ENCODE measurements at places on chromosomes 4 and X.

- DNase-seq, result no peak
Measured at GRCh38 chr4:26084414-26084813, 170.4 kb downstream of the SMIM20 start.

- no peak for DNase-seq
Measured at GRCh38 chr4:83964996-83965541, 429.2 kb downstream of the GPAT3 start.

GRCh38 chr4:184188443-184189400, 29.0 kb downstream of the ENPP6 start:
- DNase-seq, result no peak

GRCh38 chr4:11079171-11079570, 349.5 kb downstream of the HS3ST1 start:
- DNase-seq, result no peak

- no peak for DNase-seq
Measured at GRCh38 chr4:1093391-1094335, 19.7 kb downstream of the RNF212 start.

GRCh38 chr4:84582988-84583875, at the start of gene CDS1:
CDS1 (plus strand) TSS chr4:84583127; CDS start chr4:84583402, 275 bp downstream.
- DNase-seq, result no peak

DNA sequence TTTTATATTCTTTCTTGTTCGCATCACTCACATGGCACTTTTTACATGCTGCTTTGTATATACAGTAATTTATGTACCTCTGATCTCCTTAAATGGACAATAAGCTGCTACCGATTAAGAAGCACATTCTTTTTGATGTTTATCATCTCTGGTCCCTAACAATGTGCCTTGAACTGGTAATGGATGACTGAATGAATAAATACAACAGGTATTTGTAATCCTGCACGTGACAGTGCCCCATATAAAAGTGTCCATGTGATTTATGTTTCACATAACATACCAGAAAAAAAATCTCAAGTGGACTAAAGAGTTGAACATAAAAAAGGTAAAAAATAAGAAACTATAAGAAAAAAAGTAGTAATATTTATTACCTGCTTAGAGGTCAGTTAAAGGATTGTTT, 7.7 kb upstream of the SLAIN2 start:
- no peak for DNase-seq

DNA sequence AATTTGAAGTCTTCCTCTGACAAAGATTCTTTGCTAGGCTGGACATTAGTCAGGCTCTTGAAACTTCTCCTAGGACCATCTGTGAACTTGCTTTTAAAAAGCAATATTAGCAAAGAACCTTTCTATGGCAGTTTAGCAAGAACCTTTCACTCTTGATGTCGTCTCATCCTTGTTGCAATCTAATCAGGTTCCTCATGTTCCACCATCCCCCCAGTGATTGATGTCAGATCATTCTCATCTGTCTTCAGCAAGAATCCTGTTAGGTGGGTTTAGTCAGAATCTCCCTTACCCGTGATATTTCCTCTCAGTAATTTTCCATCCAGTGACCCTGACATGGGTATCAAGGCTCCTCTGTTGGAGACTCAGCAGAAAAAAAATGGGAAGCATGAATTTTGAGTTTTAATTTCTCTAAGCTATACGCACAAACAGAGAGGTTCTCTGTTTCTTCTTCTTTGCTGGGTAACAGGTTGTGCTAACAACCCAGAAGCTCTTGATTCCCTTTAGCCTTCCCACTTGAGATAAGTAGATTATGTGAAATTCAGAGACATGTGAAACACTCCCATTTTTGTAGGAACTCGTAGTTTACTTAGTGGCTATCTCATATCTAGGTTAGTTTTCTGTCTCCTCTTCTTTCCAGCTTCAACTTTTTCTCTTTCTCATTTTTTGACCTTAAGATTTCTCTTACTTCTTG, 507.4 kb downstream of the C4orf33 start:
- DNase-seq, result no peak

DNA sequence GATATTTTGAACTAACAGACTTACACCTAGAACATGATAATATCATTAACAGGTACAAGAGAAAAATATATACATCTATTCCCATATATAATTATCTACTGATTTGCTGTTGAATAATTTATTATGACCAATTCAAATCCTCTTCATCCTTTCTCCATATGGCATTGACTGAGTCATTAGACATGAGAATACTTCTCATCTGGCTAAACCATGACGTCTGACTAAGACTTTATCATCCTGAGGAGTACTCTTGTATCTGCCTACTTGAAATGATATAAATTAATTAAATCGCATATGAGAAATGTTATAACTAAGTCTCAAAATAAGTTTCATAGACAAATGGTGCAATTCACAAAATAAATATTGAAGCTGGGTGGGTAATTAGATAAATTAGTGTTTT, 67.4 kb downstream of the EMCN start:
- no peak for DNase-seq

- no peak for DNase-seq
Measured at GRCh38 chr4:6419452-6420028, 52.9 kb downstream of the PPP2R2C start.

DNA sequence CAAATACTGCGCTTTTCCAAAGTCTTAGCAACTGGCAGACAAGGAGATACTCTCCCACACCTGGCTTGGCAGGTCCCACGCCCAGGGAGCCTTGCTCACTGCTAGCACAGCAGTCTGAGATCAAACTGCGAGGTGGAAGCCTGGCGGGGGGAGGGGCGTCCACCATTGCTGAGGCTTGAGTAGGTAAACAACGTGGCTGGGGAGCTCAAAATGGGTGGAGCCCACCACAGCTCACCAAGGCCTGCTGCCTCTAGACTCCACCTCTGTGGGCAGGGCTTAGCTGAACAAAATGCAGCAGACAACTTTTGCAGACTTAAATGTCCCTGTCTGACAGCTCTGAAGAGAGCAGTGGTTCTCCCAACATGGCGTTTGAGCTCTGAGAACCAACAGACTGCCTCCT, 23.0 kb upstream of the NFKB1 start:
- no peak for DNase-seq

GRCh38 chr4:95638920-95639501, 90.2 kb upstream of the UNC5C start:
- DNase-seq, result no peak

- DNase-seq, result no peak
Measured at GRCh38 chr4:149264093-149264733, 551.4 kb downstream of the IQCM start.

GRCh38 chrX:109472939-109473735, 8.7 kb downstream of the GUCY2F start:
- DNase-seq, result no peak

- DNase-seq, result no peak
Measured at GRCh38 chr4:38164346-38164745, 204.1 kb downstream of the PTTG2 start.

DNA sequence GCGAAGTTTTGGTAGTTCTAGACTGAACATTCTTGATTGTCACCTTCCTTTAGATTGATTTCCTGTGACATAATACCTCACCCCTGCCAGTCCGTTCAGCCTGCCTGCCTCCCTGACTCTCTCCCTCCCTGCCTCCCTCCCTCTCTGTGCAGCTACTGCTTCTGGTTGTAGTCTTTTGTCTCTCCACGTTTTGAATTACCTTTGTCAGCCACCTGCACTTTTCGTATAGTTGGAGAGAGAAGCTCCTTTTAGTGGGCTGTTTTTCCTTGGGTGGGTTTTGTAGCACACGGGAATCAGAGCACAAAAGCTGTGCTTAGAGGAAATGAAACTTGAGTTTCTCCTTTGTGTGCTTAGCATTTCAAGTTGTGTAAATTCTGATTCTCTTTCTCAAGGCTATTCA, 32.6 kb upstream of the MSMO1 start:
- DNase-seq, result no peak

- no peak for DNase-seq
Measured at GRCh38 chr4:8765084-8765483, 106.6 kb downstream of the HMX1 start.

GRCh38 chr4:151709587-151709986, 51.2 kb downstream of the GATB start:
- no peak for DNase-seq

GRCh38 chr4:128501239-128501638, 213.6 kb upstream of the PGRMC2 start:
- DNase-seq, result no peak

DNA sequence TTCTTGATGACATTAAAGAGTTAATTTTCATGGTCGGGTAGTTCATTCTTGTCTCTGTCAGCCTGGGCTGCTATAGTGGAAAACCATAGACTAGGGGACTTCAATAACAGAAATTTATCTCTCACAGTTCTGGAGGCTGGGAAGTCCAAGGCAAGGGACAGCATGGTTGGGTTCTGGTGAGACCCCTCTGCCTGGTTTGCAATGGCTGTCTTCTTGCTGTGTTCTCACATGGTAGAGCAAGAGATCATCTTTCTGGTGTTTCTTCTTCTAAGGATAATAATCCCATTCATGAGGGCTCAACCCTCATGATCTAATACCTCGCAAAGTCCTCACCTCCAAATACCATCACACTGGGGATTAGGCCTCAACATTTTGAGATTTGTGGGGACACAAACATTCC, 50.1 kb downstream of the RHOH start:
- DNase-seq, result no peak

DNA sequence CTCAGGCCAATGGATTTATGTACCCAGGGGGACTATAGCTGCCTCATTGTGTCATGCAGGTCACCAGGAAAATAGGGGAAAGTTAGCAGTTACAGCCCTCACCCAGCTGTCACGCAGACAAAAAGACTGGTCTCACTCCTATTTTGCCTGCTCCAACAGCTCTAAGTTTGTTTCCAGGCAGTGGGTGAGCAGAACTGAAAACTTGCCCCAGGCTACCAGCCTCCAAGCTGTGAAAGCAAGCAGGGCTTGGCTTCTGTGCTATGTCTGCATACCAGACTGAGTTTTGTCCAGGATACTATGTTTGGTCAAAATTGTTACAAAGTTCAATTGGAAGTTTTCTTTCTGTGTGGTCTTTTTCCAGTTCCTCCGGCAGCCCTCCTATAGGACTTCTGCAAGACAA, 628.4 kb downstream of the FAM133A start:
- no peak for DNase-seq

GRCh38 chrX:8647176-8647575, 84.8 kb downstream of the ANOS1 start:
- DNase-seq, result no peak

- DNase-seq, result no peak
Measured at GRCh38 chr4:89619206-89619962, 217.6 kb downstream of the SNCA start.

- no peak for DNase-seq
Measured at GRCh38 chrX:15751155-15751819, 13.2 kb downstream of the CA5B start.

DNA sequence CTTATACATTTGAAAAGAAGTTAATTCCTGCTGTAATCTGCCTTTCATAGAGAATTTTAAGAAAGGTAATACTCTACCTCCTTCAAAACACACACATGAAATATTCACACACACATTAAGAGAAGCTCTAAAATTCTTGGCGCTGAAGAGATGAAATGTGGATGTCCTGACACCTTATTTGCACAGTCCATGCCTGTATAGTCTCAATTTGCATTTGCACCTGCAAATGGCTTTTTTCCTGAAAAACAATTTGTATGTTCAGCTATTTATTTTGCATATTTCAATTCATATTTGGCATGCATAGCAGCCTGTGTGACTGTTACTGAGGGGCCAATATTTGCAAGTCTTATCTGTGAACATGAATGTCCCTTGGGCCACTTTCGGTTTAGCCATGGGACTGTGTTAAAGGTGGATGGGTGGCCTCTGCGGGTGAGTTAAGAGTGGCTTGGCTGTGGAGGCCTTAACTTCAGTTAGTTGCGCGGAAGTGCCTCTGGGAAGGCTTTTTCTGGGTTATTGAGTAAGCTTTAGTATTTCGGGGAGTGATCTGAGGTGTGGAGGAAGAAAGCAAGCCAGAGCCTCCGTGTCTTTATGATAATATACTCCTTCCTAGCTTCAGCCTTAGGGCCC, 443.3 kb upstream of the FAT1 start:
- no peak for DNase-seq

DNA sequence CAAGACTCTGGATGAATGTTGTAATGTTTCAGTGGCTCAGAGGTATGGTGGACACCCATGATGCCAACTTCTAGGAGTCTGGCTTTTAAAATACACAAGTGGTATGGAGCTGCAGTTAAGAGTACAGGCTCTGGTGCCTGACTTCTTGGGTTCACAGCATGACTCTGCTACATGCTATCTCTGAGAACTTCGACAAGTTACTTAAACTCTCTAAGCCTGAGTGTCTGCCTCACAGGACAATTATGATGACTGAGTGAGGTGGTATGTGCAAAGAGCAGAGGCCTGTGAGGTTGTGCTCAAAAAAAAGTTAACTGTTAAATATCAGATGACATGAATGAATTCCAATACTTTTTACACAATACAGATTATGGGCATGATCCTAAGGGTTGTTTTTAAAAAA, 90.9 kb upstream of the SRD5A3 start:
- DNase-seq, result no peak

DNA sequence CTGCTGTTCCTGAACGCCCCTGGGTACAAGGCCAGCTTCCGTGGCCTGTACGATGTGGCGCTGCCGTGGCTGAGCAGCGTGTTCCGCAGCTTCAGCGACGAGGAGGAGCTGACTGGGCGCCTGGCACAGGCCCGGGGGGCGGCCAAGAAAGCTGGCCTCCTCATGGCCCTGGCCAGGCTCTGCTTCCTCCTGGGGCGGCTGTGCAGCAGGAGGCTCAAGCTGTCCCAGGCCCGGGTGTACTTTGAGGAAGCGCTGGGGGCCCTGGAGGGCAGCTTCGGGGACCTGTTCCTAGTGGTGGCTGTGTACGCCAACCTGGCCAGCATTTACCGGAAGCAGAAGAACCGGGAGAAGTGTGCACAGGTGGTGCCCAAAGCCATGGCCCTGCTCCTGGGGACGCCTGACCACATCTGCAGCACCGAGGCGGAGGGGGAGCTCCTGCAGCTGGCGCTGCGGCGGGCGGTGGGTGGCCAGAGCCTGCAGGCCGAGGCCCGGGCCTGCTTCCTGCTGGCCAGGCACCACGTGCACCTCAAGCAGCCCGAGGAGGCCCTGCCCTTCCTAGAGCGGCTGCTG, 28.2 kb downstream of the SH3TC1 start:
- DNase-seq, result no peak

DNA sequence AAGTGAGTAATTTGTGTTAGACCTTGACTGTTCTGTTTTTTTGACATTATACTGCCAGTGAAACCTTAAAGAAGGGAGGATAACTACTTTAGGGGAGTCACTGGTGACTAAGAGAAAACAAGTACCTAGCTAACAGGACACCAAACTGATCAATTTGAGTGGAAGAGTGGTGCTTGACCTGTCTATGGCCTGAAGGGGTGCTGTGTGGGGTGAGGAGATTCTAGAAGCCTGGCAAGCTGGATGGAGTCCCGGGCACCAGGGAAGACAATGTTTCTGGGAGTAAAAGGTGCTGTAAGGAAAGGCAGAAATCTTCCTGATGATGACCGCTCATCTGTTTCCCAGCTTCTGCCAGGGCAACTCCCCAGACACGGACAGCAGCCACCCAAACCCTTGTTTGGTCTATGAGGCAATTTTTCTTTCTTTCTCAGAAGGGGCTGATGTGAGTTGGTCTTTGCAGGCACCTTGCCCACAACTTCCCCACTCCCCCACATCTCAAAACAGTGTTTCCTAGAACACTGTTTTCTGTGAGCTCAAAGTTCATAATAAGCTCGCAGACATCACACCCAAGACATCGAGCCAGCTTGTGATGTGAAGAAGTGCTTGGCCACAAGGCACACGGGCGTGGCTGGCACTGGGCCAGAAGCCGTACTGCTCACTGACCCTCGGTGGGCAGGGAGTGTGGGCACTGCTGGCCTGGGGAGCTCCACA, 4.6 kb downstream of the TXK start:
- DNase-seq, result no peak
